NAMALWA (cell line): ENCODE measurements at places on chromosomes 2 and 18.

DNA sequence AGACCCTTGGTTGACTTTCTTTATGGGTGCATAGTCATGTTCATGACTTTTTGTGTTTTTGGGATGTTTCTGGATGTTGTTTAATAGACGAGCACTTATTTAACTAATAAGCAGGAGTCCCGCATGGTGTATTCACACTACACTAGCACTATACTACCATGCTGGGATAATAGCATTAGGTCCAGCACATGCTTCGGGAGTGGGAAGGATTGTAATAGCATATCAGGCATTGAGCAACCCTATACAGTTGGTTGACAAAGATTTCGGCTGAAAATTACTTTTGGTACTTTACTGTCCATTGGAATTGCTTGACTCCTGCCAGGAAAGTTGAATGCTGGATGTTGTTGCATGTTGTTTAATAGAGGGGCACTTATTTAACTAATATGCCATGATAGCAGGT, 2.8 kb downstream of the SH3RF3 start:
- no peak for DNase-seq

- DNase-seq = no peak
These were observed 72.4 kb upstream of the ATP5MC3 start for GRCh38 chr2:175253871-175254270.

- no peak for DNase-seq
These were observed 10.5 kb downstream of the LIMS2 start for GRCh38 chr2:127664895-127665225.

DNA sequence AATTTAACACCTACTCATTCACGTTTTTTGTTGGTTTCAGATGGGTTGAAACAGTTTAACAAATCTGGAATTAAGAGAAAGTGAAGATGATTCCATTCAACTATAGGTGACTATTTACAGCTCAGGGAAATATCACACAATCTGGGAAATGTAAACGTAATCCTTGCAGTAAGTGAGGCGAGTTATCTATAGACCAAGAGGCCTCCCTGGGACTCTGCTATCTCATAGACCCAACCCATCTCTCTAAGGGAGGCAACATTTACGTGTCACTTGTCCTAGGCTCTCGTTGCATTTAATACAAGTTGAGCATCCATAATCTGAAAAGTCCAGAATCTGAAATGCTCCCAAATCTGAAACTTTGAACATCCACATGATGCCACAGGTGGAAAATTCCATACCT, 2.0 kb upstream of the MOB4 start:
- no peak for DNase-seq

GRCh38 chr2:105397953-105398335, 907 bp downstream of the FHL2 start:
- DNase-seq = no peak
